Activated CD4-positive, alpha-beta memory T cell treated with anti-CD3 and anti-CD28 coated beads, Interleukin-2, amount 10 ng/mL, durations not matched to agents 7 days and 5 days (primary cell): ENCODE measurements at places on chromosomes 7 and 10. TPM values are rescaled to one million over a fixed set of nuclear protein-coding genes. Genes with fewer than 3 reads are reported as not detected.

TLX1 gene
- not detected for total RNA-seq

GRCh38 chr10:42992156-42992956 is 84.5 kb upstream of the RET start:
- peaks cover 3% of the 10 kb centered on the region for H3K4me1 ChIP-seq
- no peak for DNase-seq
- H3K27me3 ChIP-seq, result peaks cover 2% of the 10 kb centered on the region
- H3K27ac ChIP-seq, result no peak overlapping the region

SHLD2 gene
- total RNA-seq, result 31.0 TPM

- peak overlapping the region; percentile 98 for H3K27ac ChIP-seq
- no peak overlapping the region for H3K4me3 ChIP-seq
- H3K27me3 ChIP-seq, result no peaks in the 10 kb centered on the region
- DNase-seq, result peak; percentile 55
These were observed 32.2 kb downstream of the DNAJB12 start for GRCh38 chr10:72322280-72323058.

- H3K36me3 ChIP-seq, result peaks cover 2% of the 10 kb centered on the region
- no peak overlapping the region for H3K27ac ChIP-seq
- H3K27me3 ChIP-seq, result peaks cover 68% of the 10 kb centered on the region
- H3K4me1 ChIP-seq, result peaks cover 22% of the 10 kb centered on the region
These were observed 692 bp downstream of the NEURL1 start for GRCh38 chr10:103493916-103494877.

GRCh38 chr10:3693022-3693697 is 91.8 kb downstream of the KLF6 start:
- DNase-seq, result no peak
- H3K36me3 ChIP-seq, result peaks cover 2% of the 10 kb centered on the region
- no peak overlapping the region for H3K27ac ChIP-seq
- H3K4me3 ChIP-seq, result no peak overlapping the region
- H3K27me3 ChIP-seq, result peaks cover 8% of the 10 kb centered on the region

- no peaks in the 10 kb centered on the region for H3K27me3 ChIP-seq
- peak overlapping the region; percentile 31 for H3K27ac ChIP-seq
- no peak for DNase-seq
- peaks cover 2% of the 10 kb centered on the region for H3K4me1 ChIP-seq
These were observed 34.5 kb downstream of the SPDYE17 start for GRCh38 chr7:76997381-76998284.

MSMB gene
- not detected for total RNA-seq

C10orf62 gene
- not detected for total RNA-seq

DNA sequence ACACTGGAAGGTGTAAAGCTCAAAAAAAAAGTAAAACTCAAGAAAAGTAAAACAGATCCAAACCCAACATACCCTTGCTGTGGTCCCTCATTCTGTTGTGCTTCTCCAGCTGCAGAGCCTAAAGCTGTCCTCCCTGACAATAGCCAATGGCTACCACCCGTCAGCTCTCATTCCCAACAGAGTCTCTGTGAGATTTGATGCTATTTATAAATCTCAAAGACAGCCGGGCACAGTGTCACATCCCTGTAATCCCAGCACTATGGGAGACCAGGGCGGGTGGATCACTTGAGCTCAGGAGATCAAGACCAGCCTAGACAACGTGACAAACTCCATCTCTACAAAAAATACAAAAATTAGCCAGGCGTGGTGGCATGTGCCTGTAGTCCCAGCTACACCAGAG is 116.0 kb downstream of the KMT2E start:
- peaks cover 29% of the 10 kb centered on the region for H3K36me3 ChIP-seq
- no peak overlapping the region for H3K27ac ChIP-seq
- no peaks in the 10 kb centered on the region for H3K27me3 ChIP-seq
- DNase-seq, result no peak
- H3K4me3 ChIP-seq, result no peak overlapping the region

- DNase-seq, result no peak
- peaks cover 9% of the 10 kb centered on the region for H3K4me1 ChIP-seq
- no peaks in the 10 kb centered on the region for H3K36me3 ChIP-seq
- no peak overlapping the region for H3K27ac ChIP-seq
- peaks cover 5% of the 10 kb centered on the region for H3K27me3 ChIP-seq
These were observed 11.0 kb upstream of the IMPDH1 start for GRCh38 chr7:128420773-128421172.

ZKSCAN1 gene
- total RNA-seq, result 63.1 TPM

NUTM2B gene
- total RNA-seq, result 1.7 TPM

DNA sequence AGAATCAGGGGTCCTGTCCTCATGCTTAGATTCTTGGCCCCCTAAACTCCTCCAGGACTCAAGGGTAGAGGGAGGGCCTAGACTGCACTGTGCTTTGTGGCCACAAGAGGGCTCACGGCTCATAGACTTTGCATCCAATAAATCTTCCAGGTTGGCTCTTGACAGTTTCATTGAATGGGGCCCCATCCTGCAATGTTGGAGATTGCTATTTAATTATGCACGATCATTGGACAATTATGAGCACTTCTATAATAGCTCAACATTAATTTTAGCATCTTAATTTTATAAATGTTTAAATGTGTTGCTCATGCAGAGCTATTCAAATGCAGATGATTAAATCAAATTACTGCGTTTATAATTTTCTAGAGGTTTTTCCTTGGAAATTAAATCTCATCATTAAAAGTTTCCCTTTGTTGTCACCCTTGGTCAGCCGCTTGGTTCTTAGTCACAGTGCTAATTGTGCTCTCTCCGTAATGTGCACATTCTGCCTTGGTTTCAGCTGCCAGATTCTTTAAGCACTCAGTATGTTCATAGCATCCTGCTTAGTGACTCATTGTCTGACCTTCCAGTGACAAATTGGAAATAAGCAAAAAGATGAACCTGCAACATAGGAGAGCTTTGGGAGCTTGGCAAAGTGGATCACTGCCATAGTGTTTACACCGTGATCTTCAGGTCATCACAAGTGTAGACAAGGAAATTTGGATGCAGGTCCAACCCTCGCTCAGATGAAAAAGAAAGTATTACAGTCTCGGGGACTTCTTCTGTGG is 33.4 kb upstream of the PLPP4 start:
- no peak overlapping the region for H3K27ac ChIP-seq
- no peaks in the 10 kb centered on the region for H3K4me1 ChIP-seq
- peak; percentile 23 for DNase-seq
- no peaks in the 10 kb centered on the region for H3K36me3 ChIP-seq
- H3K27me3 ChIP-seq, result peaks cover 2% of the 10 kb centered on the region

GRCh38 chr10:20871970-20872369 is 25.1 kb downstream of the NEBL start:
- DNase-seq, result no peak
- H3K27me3 ChIP-seq, result no peaks in the 10 kb centered on the region
- H3K36me3 ChIP-seq, result no peaks in the 10 kb centered on the region
- no peak overlapping the region for H3K27ac ChIP-seq

GRCh38 chr7:98777051-98777450 is 92.8 kb downstream of the TMEM130 start:
- no peaks in the 10 kb centered on the region for H3K4me1 ChIP-seq
- H3K4me3 ChIP-seq, result no peak overlapping the region
- no peaks in the 10 kb centered on the region for H3K27me3 ChIP-seq
- H3K36me3 ChIP-seq, result no peaks in the 10 kb centered on the region

FAM25C gene
- not detected for total RNA-seq

ATRNL1 gene
- total RNA-seq, result 0.55 TPM

- H3K27ac ChIP-seq, result no peak overlapping the region
- H3K27me3 ChIP-seq, result no peaks in the 10 kb centered on the region
- H3K36me3 ChIP-seq, result no peaks in the 10 kb centered on the region
- no peak for DNase-seq
These were observed 102.4 kb downstream of the SVIL start for GRCh38 chr10:29532256-29532878.

PON3 gene
- not detected for total RNA-seq

TET1 gene
- total RNA-seq, result 1.5 TPM

CFAP69 gene
- not detected for total RNA-seq

ASAH2 gene
- 3.6 TPM for total RNA-seq

H2BK1 gene
- total RNA-seq, result not detected

DNA sequence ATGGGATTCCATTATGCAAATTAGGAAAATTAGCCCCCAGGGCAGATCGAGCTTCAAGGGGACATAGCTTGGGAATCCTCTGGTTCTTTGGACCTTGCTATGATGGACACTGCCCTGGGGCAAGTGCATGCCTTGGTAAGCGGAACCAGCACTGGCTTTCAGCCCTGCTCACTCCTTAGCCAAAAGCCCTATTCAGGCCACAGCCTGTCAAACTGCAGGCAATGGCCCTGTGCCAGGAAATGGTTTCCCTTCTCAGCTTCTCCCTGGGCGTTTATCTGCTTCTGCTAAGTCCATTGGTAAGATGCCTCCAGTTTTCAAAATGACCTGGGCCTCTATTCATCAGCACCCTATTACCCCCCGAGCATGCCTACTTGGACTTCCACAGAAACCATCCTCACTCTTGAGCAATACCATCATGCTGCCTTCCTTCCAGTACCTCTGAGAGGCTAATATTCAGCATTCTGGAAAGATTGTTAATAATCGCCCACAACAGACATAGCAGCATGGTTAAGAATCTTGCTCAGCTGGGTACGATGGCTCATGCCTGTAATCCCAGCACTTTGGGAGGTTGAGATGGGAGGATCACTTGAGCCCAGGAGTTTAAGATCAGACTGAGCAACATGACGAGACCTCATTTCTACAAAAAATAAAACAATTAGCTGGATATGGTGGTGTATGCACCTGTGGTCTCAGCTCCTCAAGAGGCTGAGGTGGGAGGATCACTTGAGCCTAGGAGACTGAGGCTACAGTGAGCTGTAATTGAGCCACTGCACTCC is 918.6 kb upstream of the AUTS2 start:
- no peaks in the 10 kb centered on the region for H3K36me3 ChIP-seq
- DNase-seq, result no peak
- no peaks in the 10 kb centered on the region for H3K27me3 ChIP-seq
- no peak overlapping the region for H3K27ac ChIP-seq
- H3K4me3 ChIP-seq, result no peak overlapping the region
- H3K4me1 ChIP-seq, result no peaks in the 10 kb centered on the region

DNA sequence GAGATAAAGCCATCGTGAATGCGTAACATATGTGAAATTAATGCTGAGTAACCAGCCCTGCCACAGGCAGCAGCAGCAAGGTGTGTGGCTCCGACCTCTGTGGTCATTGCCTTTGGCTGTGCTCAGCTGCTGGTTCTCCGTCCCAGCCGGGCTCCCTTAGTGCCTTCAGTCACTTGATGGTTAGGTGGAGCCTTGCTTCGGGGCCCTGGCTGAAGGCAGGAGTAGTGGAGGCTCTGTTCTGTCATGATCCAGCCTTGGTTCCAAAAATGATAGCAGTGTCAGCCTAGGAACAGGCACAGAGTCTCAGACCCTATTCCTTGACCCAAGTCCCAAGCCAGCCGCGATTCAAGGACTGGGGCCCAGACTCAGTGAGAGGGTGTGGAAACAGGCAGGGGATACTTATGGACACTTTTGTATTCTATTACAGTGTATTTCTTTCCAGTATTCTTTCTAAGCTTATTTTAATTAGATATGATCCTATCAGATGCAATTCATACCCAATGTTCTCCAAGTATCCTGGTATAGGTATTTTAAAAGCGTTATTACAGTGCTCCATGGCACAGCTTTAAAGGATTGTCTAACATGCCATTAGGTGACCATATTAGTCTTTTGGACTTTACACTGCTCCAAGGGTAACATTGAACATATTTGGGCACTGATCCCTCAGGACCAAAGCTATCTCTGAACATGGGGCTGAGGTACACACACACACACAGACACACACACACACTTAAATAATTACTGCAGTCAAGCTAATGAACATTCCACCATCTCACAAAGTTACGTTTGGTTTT is 9.0 kb downstream of the SCART1 start:
- H3K4me1 ChIP-seq, result peaks cover 4% of the 10 kb centered on the region
- DNase-seq, result peak; percentile 12
- H3K27ac ChIP-seq, result no peak overlapping the region
- H3K36me3 ChIP-seq, result no peaks in the 10 kb centered on the region
- H3K4me3 ChIP-seq, result no peak overlapping the region
